ENCODE measurements at places on chromosomes 7 and 10.

GRCh38 chr10:29829776-29830175 lies 195.0 kb upstream of the SVIL start:
- no peak for DNase-seq

DNA sequence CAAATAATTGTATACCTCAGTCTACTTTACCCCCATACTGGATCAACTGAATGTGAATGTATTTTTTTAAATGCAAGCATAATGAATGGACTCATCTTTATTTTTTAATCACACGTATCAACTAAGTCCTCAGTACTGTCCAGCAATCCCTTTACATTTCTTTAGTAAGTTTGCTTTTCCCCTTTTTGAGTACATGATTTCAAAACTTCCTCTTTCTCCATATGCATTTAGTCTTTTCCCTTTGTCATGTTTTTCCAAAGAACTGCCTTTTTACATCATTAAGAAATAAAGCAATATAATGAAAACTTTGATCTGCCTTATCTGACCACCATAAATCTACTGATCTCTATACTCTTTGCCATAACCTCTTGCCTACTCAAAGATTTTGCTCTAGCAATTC lies 182.5 kb upstream of the AKR1E2 start:
- no peak for DNase-seq

GRCh38 chr10:43259213-43259991 lies 7.5 kb downstream of the RASGEF1A start:
- DNase-seq, result no peak

GRCh38 chr7:150580638-150581394 lies 13.6 kb downstream of the GIMAP4 start:
- DNase-seq, result no peak

Data from stimulated activated CD8-positive, alpha-beta memory T cell treated with anti-CD3 and anti-CD28 coated beads, Interleukin-12 subunit alpha, Interleukin-12 subunit beta, amount 100 ng/mL, for 1 hour (primary cell).